Activated T-helper 17 cell treated with anti-CD3 and anti-CD28 coated beads, Interleukin-2, amount 50 U/mL, for 72 hours (primary cell): ENCODE measurements at places on chromosomes 3 and 15. TPM values are rescaled to one million over a fixed set of nuclear protein-coding genes. Genes with fewer than 3 reads are reported as not detected.

GRCh38 chr3:10771486-10772270 lies 44.4 kb upstream of the SLC6A11 start:
- no peaks in the 10 kb centered on the region for H3K4me1 ChIP-seq
- H3K27ac ChIP-seq: no peak overlapping the region
- no peaks in the 10 kb centered on the region for H3K36me3 ChIP-seq
- peaks cover 37% of the 10 kb centered on the region for H3K27me3 ChIP-seq
- ATAC-seq: no peak

- no peaks in the 10 kb centered on the region for H3K27me3 ChIP-seq
- no peak overlapping the region for H3K4me3 ChIP-seq
- no peaks in the 10 kb centered on the region for H3K4me1 ChIP-seq
- H3K36me3 ChIP-seq: no peaks in the 10 kb centered on the region
These were observed 12.8 kb downstream of the LRRC28 start for GRCh38 chr15:99264125-99264524.

- H3K4me1 ChIP-seq: no peaks in the 10 kb centered on the region
- H3K27me3 ChIP-seq: peaks cover 12% of the 10 kb centered on the region
- no peak overlapping the region for H3K4me3 ChIP-seq
- H3K27ac ChIP-seq: no peak overlapping the region
- H3K36me3 ChIP-seq: no peaks in the 10 kb centered on the region
- no peak for ATAC-seq
These were observed 41.4 kb upstream of the LMCD1 start for GRCh38 chr3:8460050-8460708.

GRCh38 chr3:188270423-188270972 lies 116.5 kb downstream of the LPP start:
- peaks cover 12% of the 10 kb centered on the region for H3K36me3 ChIP-seq
- no peak for ATAC-seq
- H3K4me3 ChIP-seq: no peak overlapping the region
- no peak overlapping the region for H3K27ac ChIP-seq

- H3K36me3 ChIP-seq: no peaks in the 10 kb centered on the region
- H3K4me3 ChIP-seq: no peak overlapping the region
- no peaks in the 10 kb centered on the region for H3K4me1 ChIP-seq
- no peaks in the 10 kb centered on the region for H3K27me3 ChIP-seq
These were observed 86.0 kb upstream of the VGLL3 start for GRCh38 chr3:87076946-87077345.

DNA sequence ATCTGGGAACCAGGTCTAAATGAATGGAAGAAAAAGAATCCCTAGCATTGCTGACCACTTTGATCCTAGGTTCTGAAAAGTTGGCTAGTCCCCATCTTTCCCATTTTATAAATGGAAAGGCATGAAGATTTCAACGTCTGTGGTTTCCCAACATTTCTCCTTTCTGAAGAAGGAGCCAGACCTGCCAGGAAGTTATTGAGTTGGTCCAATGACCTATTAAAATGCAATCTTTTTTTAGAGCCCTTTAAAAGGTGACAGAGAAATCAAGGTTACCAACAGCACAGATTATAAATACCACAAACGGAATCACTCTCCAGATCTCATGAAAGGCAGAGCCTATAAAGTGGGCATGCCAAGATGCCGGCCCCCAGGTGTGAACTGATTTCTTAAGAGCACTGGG lies 505.6 kb upstream of the THBS1 start:
- H3K4me1 ChIP-seq: no peaks in the 10 kb centered on the region

DNA sequence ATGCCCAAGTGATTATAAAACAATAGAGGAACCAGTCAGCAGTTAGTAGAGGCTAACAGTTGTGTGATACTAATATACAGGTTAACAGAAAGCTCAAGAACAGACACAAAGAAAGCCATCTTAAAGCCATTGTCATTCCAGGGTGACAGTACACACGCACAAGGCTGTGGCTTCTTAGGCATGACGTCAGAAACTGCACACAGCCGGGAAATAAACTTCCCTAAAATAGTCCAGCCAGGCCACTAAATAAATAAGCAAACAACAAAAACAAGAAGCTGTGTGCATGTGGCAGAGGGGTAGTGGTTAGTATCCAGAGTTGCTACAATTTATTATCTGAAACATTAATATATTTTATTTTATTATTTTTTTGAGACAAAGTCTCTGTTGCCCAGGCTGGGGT lies 49.8 kb downstream of the PPCDC start:
- H3K36me3 ChIP-seq: no peaks in the 10 kb centered on the region
- H3K4me3 ChIP-seq: no peak overlapping the region
- no peaks in the 10 kb centered on the region for H3K4me1 ChIP-seq
- no peak for ATAC-seq
- peaks cover 4% of the 10 kb centered on the region for H3K27me3 ChIP-seq
- H3K27ac ChIP-seq: no peak overlapping the region

DNA sequence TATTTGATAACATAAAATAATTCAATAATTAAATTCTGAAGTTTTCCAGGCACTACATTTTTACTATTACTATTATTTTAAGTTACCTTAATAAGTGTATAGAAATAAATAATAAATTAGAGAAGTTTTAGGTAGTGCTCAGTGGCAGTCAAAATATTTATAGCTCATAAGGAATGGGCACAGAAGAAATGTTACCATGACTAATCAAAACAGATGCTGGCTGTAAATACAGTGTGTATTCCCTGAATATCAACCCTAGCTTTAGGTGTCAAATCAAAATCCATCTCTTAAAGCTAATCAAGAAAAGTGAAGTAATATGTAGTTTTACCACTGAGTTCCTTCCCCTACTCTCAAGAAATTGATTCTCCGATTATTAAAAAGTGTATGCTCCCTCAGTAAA lies 35.5 kb downstream of the ZBTB20 start:
- no peak overlapping the region for H3K4me3 ChIP-seq
- H3K36me3 ChIP-seq: peaks cover 11% of the 10 kb centered on the region
- peaks cover 4% of the 10 kb centered on the region for H3K4me1 ChIP-seq
- no peak overlapping the region for H3K27ac ChIP-seq
- ATAC-seq: no peak

CHD2 gene
- 159 TPM for total RNA-seq

LOXL1 gene
- total RNA-seq: 3.4 TPM

RHCG gene
- not detected for total RNA-seq
